ENCODE measurements at places on chromosomes 5 and 9. TPM values are rescaled to one million over a fixed set of nuclear protein-coding genes. Genes with fewer than 3 reads are reported as not detected.
A peak's percentile ranks its signal among the peaks of the same experiment; 100 is the strongest.

GRCh38 chr5:11266331-11266730 lies 505.3 kb upstream of the DAP start:
- no peak overlapping the region for H3K27ac ChIP-seq
- no peak overlapping the region for H3K4me3 ChIP-seq
- H3K4me1 ChIP-seq: no peaks in the 10 kb centered on the region
- no peaks in the 10 kb centered on the region for H3K36me3 ChIP-seq
- no peak for DNase-seq

DNA sequence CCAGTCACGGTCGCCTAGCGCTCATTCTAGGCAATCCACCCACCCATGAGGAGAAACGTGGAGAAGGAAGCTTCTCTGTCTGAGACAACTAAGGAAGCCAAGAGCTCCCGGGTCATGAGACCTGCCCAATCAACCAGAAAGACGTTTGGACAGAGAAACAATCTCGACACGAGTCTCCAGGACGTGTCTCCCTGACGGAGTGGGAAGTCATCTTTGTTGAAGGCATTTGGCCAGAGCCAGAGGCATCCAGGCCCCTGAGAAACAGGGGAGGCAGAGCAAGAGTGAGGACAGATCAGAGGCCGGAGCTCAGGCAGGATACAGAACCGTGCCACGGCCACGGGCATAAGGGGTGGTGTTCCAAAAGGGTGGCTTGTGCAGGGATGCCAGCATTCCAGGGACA lies 479.0 kb downstream of the SPATA31A7 start:
- H3K4me1 ChIP-seq: no peaks in the 10 kb centered on the region
- no peak overlapping the region for H3K27ac ChIP-seq
- no peak overlapping the region for H3K4me3 ChIP-seq
- DNase-seq: no peak
- H3K36me3 ChIP-seq: no peaks in the 10 kb centered on the region

CCDC180 gene
- polyA plus RNA-seq: 1.4 TPM

DNA sequence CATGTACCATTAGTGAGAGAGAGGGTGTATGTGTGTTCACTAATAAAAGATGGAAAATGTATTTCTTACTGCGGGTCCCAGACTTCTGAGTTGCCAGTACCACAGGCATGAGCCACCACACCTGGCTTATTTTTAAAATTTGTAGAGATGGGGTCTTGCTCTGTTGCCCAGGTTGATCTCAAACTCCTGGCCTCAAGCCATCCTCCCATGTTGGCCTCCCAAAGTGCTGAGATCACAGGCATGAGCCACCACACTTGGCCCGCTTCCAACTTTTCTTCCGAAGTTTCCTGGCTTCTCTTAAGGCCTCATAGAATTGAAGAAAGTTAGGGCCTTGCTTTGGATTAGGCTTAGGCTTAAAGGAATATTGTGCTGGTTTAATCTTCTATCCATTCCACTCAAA lies 40.4 kb upstream of the F2RL2 start:
- H3K4me1 ChIP-seq: no peaks in the 10 kb centered on the region
- no peaks in the 10 kb centered on the region for H3K27me3 ChIP-seq
- no peak overlapping the region for H3K4me3 ChIP-seq
- peaks cover 70% of the 10 kb centered on the region for H3K36me3 ChIP-seq
- DNase-seq: no peak
- no peak overlapping the region for H3K27ac ChIP-seq

GPRIN1 gene
- polyA plus RNA-seq: 0.37 TPM

RNF224 gene
- not detected for polyA plus RNA-seq

- H3K27ac ChIP-seq: no peak overlapping the region
- DNase-seq: peak; percentile 35
- H3K27me3 ChIP-seq: no peaks in the 10 kb centered on the region
- no peak overlapping the region for H3K4me3 ChIP-seq
- H3K4me1 ChIP-seq: no peaks in the 10 kb centered on the region
- H3K36me3 ChIP-seq: no peaks in the 10 kb centered on the region
Measured at GRCh38 chr9:86434039-86434726, 80.0 kb upstream of the TUT7 start.

CD14 gene
- 3.2 TPM for polyA plus RNA-seq

NIM1K gene
- 0.40 TPM for polyA plus RNA-seq

GRCh38 chr9:133781828-133782135 lies 43.6 kb upstream of the SARDH start:
- H3K4me1 ChIP-seq: no peaks in the 10 kb centered on the region
- H3K27me3 ChIP-seq: no peaks in the 10 kb centered on the region
- DNase-seq: no peak

CDX1 gene
- polyA plus RNA-seq: not detected

Measured in CD4-positive, alpha-beta memory T cell (primary cell).